ENCODE measurements at places on chromosomes 2 and 18.

DNA sequence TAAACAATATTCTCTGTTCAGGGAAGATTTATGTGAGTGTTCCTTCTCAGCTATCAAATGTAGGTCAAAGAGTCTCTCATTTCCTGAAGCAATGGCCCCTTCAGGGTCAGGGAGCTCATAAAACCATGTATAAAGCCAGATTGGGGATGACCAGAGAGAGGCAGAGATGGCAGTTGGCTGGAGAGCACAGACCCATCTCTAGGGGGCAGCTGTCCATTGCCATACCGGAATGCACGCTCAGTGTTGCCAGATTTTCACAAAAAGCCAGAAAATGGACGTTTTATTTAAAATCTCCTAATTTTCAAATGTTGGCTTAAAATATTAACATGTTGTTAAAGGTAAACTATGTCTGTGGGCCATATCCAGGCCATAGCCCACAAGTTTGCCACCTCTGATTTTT, 1920.7 kb upstream of the CELF4 start:
- no peak for DNase-seq

GRCh38 chr2:19198381-19198780, 160.0 kb downstream of the OSR1 start:
- no peak for DNase-seq

DNA sequence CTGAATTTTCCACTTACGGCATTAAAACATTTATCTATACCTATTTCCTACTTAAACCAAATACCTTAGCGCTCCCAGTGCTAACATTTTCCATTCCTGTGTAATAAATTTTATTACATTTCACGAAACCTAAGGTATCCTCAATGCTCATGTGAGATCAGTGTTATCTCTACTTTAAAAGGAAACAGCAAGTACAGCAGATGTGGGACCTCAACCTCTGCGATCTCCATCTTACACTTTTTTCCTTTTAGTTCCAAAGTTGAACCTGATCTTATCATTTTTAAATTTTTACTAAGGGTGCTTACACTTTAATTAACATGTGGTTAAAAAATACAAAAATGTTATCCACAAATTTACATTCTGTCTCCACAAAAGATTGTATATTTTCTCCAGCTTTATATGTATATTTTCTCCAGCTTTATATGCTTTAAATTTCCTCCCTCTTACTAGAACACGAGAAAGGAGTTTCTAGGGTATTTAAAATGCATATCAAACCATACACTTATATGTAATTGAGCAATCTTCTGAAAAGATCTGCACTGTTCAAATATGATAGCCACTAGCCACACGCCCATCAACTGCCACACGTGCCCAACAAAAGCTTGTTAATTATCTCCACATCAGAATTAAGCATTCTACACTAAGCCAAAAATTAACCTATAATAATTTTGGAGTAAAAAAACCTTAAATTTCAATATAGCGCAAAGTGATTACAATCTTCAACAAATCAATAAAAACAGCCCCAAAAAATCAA, 38.1 kb downstream of the MBOAT2 start:
- DNase-seq: no peak

DNA sequence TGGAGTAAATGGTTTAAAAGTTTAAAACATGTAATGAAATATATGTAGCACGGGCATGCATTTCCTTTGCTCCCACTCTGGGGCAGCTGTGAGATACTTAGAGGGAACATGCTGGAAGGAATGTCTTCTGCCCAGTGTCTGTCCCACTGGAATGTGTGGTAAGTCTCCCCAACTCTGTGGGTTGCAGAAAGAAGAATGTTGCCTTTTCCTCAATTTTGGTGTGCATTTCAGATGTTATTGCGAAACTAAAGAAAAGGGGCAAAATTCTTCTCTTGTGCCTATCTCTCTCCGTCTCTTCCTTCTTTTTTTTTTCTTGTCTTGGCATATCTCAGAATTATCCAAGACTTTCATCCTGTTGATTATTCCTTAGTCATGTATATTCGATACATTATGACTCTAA, 201.1 kb downstream of the SH3RF3 start:
- no peak for DNase-seq

GRCh38 chr18:58758046-58758445, 86.8 kb downstream of the MALT1 start:
- DNase-seq: no peak

DNA sequence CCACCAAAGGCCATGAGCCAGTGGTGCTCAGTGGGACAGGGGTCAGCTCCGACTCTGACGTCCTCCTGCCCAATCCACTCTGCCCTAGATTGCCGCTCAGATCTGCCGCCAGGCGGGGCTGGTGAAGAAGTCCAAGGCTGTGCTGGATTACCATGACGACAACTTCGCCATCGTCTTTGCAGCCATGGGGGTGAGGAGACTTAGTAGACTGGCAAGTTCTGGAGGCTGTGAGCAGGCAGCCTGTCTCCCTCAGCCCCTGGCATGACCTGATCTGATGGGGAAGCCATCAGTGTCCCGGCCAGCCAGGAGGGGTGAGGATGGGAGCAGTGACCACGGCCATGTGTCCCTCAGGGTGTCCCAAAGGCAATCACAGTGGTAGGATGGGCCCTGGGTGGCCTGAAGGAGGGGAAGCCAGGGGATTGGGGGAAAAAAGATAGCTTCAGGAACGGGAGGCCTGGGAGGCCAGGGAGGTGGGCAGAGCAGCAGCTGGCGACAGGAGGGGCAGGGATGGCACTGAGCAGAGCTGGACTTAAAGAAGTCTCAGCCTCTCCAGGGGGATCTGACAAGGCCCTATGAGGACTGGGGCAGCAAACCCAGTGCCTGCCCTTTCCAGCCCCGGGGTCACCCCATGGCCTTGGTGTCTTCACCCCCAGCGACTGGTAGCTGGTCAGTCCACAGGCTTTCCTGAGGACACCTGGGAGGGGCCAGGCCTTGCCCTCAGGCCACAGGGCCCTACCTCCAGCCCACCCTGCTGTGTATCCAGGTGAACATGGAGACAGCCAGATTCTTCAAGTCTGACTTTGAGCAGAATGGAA, 17.4 kb upstream of the ANKRD53 start:
- no peak for DNase-seq

- no peak for DNase-seq
Observed at GRCh38 chr2:177264209-177264692, 276 bp downstream of the NFE2L2 start.

- DNase-seq: no peak
Observed at GRCh38 chr2:160252900-160253299, 52.8 kb upstream of the ITGB6 start.

DNA sequence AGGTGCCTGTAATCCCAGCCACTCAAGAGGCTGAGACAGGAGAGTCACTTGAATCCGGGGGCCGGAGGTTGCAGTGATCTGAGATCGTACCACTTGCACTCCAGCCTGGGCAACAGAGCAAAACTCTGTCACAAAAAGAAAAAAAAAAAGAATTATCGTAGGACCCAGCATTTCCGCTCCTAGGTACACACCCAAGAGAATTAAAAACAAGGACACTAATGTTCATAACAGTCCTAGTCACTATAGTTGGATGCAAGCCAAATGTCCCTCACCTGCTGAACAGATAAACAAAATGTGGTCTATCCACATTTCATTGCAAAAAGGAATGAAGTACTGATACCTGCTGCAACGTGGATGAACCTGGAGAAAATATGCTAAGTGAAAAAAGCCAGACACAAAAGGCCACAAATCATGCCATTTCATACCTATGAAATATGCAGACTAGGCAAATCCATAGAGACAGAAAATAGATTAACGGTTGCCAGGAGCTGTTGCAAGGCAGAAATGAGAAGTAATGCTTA, 21.2 kb downstream of the ADRA2B start:
- peak; percentile 12 for DNase-seq

Data from NCI-H774 (cell line).